Articular chondrocyte of knee joint (primary cell): ENCODE measurements at places on chromosomes 2 and 18. TPM values are rescaled to one million over a fixed set of nuclear protein-coding genes. Genes with fewer than 3 reads are reported as not detected.

POMC gene
- 0.86 and 1.0 TPM in 2 replicates for total RNA-seq

REG1B gene
- not detected in 2 replicates for total RNA-seq

ESPNL gene
- 1.3 and 7.3 TPM in 2 replicates for total RNA-seq

ZBTB7C gene
- total RNA-seq = 2.1 and 2.5 TPM in 2 replicates

SAG gene
- not detected in 2 replicates for total RNA-seq

ALPI gene
- not detected in 2 replicates for total RNA-seq

GATA6 gene
- total RNA-seq = 1.4 and 2.3 TPM in 2 replicates

RGPD3 gene
- 0.65 and 1.2 TPM in 2 replicates for total RNA-seq

CERS6 gene
- total RNA-seq = 17.1 and 17.9 TPM in 2 replicates

ASB18 gene
- not detected in 2 replicates for total RNA-seq

LTBP1 gene
- total RNA-seq = 238 and 256 TPM in 2 replicates

KIF5C gene
- total RNA-seq = 0.65 and 0.97 TPM in 2 replicates

AFF3 gene
- total RNA-seq = 6.1 and 7.9 TPM in 2 replicates

C2orf66 gene
- 0.13 and 0.32 TPM in 2 replicates for total RNA-seq
